ENCODE measurements at places on chromosomes 12 and 14. TPM values are rescaled to one million over a fixed set of nuclear protein-coding genes. Genes with fewer than 3 reads are reported as not detected.

DNA sequence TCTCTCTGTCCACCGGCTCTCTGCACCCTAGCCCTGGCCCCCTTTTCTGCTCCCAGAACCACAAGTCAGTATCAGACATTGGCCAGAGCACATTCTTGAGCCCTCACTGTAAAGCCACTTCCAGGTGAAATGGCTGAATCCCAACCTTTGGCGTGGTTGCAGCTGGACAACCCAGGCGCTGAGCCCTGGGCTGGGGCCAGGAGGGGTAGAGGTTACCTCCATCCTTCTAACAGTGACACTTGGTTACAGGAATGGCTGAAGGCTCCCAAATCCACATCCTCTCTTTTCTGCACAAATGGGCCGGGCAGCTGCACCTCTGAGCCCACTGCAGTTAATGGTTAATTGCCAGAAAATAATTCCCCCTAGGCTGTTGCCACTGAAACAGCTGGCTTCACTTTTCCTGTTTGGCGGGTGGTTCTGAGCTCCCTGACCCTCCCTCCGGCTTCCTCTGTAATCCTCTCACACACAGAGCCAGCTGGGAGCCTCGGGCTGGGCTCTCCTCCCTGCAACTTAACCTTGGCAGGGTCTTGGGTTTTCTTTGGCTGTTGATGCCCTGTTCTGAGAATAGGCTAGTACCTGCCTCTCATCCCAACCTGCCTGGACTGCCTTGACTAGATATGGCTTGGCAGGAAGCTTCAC lies 44.1 kb downstream of the TSPAN11 start:
- peak; percentile 64 for DNase-seq

GRCh38 chr14:65373671-65374039 lies 38.9 kb upstream of the FUT8 start:
- DNase-seq: no peak

- peak; percentile 42 for DNase-seq
Measured at GRCh38 chr14:100731846-100732765, 5.4 kb downstream of the DLK1 start.

DNA sequence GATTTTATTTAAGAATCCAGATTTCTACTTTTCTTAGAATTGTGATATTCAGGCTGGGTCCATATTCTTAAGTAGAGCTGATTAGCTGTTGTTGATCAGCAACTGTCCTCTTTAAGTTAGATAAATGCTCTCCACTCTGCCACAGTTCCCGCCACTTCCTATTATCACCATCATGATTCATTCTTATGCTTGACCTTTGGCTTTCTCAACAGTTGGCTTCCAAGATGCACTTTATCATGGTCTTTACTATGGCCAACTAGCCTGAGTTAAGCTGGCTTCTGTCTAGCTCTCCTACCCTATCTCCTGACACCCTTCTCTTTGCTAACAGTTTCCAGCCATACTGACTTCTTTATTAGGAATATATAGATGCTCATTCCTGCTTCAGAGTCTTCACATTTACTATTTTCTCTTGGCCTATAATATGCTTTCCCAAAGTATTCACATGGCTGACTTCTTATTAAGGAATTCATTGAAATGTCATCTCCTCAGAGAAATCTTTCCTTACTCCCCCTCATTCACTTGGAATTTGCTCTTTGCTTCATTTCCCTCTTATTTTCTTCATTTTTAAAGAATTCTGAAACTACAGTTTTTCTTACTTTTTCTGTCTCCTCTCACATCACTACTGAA lies 149.0 kb upstream of the IGF1 start:
- no peak for DNase-seq

DNA sequence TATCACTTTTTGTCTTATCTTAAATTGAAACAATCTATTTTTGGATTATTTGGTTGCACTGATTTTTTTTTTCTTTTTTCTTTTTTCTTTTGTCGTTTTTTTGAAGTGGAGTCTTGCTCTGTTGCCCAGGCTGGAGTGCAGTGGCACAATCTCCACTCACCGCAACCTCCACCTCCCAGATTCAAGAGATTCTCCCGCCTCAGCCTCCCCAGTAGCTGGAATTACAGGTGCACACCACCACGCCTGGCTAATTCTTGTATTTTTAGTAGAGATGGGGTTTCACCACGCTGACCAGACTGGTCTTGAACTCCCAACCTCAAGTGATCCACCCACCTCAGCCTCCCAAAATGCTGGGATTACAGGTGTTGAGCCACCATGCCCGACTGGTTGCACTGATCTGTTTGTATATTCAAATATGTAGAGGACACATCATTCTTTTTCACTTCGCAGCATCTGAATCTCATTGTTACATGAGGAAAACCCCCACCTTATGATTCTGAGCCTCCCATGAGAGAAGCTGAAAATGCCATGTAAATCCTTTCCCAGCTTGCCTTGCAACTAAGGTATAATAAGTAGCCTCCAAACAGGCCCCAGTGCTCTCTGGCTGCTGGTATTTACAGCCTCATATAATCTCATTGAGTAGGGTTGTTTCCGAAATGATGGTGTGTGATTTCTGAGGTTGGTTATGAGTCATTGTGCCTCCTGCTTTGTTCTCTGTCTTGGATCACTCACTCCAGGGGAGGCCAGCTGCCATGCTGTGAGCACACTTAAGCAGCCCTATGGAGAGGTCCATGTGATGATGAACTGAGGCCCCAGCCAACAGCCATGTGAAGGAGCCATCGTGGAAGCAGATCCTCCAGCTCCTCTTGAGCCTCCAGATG lies 5.2 kb upstream of the HSP90B1 start:
- no peak for DNase-seq

DNA sequence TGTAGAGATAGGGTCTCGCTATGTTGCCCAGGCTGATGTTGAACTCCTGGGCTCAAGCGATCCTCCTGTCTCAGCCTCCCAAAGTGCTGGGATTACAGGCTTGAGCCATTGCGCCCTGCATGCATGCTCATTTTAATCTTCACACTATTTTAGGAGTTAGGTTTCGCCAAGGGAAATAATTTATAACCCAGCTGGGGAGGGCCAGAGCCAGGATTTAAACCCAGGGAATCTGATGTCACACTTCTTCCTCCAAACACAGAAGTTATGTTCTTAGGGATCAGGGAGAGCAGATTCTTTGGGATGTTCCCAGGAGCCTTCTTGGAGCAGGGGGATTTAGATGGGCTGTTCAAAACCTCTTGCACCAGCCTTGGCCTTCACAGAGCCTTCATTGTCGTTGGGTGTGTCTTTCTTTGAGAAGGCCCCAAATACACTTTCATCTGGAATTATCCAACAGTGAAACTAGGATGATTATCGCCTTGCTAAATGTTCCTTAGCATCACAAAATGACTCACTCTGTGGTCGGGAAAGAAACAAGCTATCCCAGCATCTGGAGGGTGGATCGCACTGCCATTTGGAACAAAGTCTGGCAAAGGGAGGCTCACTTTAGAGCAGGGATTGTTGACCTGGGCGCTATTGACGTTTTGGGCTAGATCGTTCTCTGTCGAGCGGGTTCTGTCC lies 8.2 kb upstream of the PPP1CC start:
- no peak for DNase-seq

Gene FZD10
- 14.1 TPM for total RNA-seq

Gene FAIM2
- total RNA-seq: not detected

Gene EMP1
- 0.48 TPM for total RNA-seq

Gene C1S
- 4.8 TPM for total RNA-seq

Gene AQP5
- 1.7 TPM for total RNA-seq
